ENCODE measurements at places on chromosomes 7 and 10.

DNA sequence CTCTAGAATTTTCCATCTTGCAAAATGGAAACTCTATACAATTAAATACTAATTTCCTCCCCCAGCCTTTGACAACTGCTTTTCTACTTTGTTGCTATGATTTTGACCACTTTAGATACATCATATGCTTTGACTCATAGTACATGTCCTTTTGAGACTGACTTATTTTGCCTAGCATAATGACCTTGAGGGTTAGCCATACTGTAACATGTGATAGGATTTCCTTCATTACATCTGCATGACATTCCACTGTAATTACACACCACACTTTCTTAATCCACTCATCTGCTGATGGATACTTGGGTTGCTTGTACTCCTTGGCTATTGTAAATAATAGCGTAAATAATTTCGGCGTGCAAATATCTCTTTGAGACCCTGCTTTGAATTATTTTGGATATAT lies 127.7 kb downstream of the JAZF1 start:
- DNase-seq: peak; percentile 83

GRCh38 chr10:1570416-1571051 lies 166.8 kb downstream of the ADARB2 start:
- no peak for DNase-seq

GRCh38 chr7:132489776-132490237 lies 86.5 kb downstream of the PLXNA4 start:
- DNase-seq: no peak

DNA sequence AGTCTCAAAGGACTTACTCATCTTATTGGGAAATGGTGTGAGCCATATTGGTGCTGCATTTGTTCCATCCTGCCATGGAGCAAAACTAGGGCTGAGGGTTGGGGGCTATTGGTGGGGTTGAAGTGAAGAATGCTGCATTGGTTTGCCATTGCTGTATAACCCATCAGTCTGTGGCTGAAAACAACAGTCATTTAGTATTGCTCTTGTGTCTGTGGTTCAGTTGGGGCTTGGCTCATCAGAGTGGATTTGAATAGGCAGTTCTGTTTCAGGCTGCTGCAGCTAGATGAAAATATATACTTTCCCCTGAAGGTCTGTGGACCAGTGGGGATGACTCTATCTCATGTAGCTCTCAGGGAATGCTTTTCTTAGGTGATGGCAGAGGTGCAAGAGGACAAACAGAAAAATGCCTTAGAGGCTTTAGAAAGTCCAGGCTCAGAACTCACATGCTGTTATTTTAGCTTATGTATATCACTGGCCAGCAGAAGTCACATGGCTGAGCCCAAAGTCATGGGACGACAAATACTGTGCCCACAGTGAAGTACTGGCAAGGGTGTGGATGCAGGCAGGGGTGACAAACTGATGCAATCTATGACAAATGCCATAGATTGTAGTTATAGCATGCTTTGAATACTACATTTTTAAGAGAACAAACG lies 15.2 kb upstream of the EXOC6 start:
- no peak for DNase-seq

DNA sequence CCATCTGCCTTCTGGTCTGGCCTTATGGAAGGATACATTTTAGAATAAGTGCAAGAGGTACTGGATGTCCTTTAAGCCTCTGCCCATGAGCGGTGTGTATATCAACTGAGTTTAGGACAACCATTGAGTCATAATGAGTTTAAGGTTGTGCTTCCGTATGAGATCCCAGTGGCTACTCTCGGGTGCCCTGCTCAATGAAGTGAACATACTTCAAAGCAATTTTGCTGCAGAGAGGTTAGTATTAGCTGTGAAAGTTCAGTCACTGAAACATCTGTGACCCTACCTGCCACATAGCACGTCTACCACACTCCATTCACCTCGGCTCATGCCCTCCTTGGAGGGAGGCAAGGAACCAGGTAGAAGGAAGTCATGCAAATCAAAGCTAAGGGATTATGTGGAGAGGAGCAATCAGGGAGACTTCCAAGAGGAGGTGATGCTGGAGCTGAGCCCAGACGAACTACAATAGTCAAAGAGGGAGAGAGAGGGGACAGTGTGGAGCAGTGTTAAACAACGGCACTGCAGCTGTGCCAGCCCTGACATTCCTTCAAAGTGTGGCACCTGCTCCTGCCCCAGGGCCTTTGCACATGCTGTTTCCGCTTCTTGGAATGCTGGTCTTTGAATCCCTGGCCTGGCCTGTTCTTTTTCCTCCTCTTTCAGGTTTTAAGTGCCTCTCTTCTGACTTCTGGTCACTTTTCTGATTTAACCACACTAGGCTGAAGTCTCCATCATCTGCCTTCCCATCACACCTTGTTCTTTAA lies 25.4 kb downstream of the BTBD16 start:
- no peak for DNase-seq

DNA sequence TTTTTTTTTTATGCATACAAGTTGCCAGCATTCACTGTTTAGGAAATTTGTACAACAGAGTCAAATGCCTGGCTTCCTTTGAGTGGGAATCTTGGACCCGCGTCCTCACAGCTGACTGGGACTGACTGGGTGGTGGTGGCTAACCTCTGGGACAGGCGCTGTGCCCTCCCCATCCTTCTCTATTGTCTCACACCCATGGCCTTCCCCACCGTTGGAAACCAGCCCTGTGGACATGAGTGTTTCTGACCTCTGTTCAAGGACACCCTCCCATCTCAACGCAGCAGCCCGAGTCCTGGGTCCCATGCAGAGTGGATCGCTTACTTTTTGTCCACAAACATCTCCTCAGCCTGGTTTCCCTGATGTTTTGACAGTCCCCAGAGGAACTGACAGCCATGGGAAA lies 125.1 kb upstream of the PPIF start:
- DNase-seq: no peak

DNA sequence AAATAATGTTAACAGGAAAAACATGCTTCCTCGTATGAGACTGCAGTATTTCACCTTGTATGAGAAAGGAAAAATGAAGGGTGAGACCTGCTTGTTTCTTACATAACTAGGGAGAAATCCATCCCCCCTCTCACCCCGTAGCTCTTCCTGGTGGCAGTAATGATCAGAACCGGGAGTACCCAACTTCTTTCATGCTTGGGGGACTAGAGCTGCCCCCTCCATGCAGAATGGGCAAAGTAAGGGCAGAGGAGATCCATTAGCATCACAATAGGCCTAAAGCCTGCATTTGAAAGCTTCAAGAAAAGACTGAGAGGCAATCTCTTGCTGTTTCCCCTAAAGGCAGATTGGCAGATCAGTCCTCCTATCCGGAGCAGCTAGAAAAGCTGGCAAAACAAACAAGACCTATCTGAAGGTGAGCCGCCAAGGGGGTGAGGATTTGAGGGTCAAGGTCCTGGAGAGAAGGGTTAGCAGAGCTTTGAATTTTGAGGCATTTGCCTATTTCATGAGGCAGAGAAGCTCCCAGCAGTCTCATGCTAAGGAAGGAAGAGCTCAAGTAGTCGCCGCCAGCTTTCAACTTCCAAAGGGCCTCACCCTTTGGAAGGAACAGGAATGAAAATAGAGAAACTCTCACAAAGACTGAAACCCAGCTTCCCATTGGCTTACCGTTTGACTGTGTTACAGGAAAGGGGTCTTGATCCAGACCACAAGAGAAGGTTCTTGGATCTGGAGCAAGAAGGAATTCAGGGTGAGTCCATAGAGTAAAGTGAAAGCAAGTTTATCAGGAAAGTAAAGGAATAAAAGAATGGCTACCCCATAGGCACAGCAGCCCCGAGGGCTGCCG lies 36.2 kb downstream of the BAG3 start:
- DNase-seq: no peak

DNA sequence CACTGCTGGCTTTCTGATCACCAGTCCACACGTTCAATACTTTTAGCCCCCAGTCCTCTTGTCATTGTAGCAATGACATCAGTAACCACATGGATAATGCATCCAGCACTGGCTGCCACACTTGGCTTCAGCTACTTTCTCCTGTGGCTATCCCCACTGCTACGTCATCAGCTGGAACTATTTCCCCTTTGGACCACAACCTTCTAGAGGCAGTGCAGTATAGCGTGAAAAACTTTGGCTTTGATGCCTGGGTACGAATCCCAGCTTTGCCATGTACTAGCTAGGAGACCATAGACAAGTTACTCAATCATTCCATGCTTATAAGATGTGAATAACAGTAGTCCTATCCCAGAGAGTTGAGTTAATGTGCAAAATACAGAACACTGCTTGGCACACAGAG lies 63.2 kb downstream of the CCDC3 start:
- DNase-seq: no peak

DNA sequence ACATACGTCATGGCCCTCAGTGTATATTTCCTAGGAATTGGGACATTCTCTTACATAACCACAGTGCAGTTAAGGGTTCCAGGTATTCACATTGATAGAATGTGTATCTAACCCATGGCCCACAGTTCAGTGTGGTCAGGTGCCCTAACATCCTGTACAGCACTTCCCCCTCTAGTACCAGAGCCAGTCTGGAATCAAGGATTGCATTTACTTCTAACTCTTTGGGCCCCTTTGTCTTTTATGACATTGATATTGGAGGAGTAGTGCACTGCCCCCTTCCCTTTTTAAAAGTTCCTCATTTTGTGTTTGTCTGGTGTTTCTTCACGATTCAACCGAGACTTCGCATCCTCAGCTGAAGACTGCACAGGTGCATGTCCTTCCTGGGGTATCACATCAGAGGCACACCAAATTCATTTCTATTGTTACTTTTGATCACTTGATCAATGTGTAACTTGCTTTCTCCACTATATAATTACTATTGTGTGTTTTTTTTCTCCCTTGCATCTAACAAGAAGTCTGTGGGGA lies 22.4 kb upstream of the NPFFR1 start:
- DNase-seq: no peak

DNA sequence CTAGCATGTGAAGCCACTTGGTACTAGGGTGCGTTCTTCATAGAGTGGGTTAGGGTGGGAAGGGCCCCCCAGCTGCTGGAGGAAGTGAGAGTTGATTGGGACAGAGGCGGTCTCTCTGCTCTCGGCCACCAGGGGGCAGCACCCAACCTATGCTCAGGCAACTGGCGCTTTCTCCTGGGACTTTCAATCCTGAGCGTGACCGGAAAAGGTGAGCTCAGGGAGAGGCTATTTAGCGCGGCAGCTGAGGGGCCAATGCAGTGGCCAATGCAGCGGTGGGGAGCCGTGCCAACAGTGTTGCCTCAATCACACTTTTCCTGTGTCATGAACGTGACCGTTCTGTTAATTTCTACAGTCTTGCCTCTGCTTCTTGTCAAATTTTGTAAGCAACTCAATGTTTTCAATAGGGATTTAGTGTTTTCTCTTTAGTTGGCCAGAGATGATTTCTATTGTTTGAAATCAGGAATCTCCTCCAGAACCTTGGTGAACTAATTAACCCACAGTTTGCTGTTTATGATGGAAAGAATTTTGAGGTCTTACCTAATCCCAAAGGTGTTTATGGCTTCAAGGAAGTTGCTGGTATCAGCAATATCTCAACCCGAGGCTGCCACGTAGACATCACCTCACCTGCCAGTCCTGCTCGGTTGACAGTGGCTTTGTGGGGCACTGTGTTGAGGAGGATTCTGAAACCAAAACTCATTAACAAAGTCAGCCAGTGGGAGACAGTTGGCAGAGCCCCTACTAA lies 67.9 kb upstream of the PDZD8 start:
- DNase-seq: peak; percentile 79

- no peak for DNase-seq
These were observed 998 bp downstream of the CYP3A43 start for GRCh38 chr7:99828811-99829210.

GRCh38 chr10:84407388-84408049 lies 79.1 kb downstream of the CCSER2 start:
- no peak for DNase-seq

- peak; percentile 14 for DNase-seq
These were observed 116.3 kb upstream of the RET start for GRCh38 chr10:42960491-42960990.

DNA sequence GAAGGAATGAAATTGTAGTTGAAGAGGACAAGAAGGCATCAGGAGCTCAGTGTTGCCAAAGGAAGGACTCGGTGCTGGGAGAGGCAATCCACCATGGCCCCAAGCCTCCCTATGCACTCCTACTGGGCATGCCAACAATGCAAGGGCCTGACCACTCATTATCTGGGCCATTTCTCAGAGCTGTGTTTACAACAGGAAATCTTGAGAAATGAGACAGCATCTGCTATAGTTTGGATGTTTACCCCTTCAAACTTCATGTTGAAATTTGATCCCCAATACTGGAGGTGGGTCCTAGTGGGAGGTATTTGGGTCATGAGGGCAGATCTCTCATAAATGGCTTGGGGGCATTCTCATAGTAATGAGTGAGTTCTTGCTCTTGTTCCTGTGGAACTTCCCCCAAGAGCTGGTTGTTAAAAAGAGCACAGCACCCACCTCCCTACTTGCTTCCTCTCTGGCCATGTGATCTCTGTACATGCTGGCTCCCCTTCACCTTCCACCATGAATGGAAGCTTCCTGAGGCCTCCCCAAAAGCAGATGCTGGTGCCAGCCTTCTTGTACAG lies 50.8 kb upstream of the AOAH start:
- no peak for DNase-seq

- DNase-seq: peak; percentile 24
These were observed 142.9 kb upstream of the PCGF5 start for GRCh38 chr10:91077549-91078071.

DNA sequence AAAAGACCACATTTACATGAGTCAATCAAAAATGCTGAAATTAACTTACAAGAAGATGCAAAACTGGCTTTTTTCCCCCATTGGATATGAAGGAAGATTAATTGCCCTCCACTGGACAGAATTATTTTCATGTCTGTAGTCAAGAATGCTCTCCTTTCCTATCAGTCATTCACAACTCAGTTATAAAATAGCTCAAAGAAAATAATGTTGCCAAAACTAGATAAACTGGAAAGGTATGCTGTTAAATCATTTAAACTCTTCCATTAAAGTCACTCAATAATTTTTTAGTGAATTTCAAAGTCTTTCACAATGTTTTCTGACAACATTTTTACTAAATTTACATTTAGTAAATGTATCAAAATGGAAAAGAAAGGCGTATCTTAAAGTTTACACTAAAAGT lies 384.5 kb downstream of the HGF start:
- peak; percentile 25 for DNase-seq

DNA sequence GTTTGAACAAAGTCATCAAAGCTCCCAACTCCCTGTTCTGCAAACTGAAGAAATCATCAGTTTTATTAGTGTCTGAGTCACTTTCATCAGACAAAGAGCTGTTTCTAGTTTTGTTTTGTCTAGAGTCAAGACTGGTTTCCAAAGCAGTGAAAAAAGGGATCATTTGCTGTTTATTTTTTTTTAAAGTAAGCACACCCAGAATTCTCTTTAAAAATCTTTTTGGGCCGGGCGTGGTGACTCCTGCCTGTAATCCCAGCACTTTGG lies 972.0 kb upstream of the CELF2 start:
- peak; percentile 31 for DNase-seq

GRCh38 chr7:84092207-84092606 lies 102.4 kb downstream of the SEMA3A start:
- DNase-seq: peak; percentile 22

- no peak for DNase-seq
These were observed 89.9 kb downstream of the DNAJB6 start for GRCh38 chr7:157426463-157427301.

DNA sequence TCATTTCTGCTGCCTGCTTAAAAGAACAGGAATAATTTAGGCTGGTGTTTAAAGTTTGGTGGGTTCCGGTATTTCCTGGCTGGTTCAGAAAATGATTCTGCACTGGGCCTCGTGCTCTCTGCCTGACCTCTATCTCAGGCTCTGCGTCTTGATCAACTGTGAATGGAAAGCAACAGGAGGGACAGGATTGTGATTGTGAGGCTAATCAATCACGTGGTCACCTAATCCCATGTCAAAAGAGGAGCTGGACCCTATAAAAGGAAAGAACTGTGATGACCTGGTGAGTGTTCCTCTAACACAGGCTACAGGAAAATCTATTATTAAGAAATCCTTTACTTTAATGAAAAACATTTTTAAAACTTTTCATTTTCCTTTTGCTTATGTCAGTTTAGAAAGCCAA lies at the start of gene DHX32:
Gene DHX32, minus strand, starts transcription at position 101 of the 400 bp plus-strand sequence. CDS start 468 bp downstream, outside the sequence.
- DNase-seq: no peak

Data from fibroblast of skin of abdomen (primary cell).